SK-N-DZ (cell line): ENCODE measurements at places on chromosomes 7 and 10.

GRCh38 chr10:17181110-17181509 is 20.4 kb downstream of the TRDMT1 start:
- no peak for DNase-seq

- no peak for DNase-seq
Observed at GRCh38 chr10:35758076-35758475, 116.0 kb upstream of the FZD8 start.

GRCh38 chr7:22013711-22014110 is 68.0 kb upstream of the CDCA7L start:
- DNase-seq = no peak

- no peak for DNase-seq
Observed at GRCh38 chr10:91974960-91975359, 51.4 kb downstream of the BTAF1 start.

GRCh38 chr7:50641442-50642405 is 76.5 kb upstream of the DDC start:
- DNase-seq = peak; percentile 17

- DNase-seq = no peak
Observed at GRCh38 chr10:124632566-124632965, 111.6 kb downstream of the FAM53B start.

DNA sequence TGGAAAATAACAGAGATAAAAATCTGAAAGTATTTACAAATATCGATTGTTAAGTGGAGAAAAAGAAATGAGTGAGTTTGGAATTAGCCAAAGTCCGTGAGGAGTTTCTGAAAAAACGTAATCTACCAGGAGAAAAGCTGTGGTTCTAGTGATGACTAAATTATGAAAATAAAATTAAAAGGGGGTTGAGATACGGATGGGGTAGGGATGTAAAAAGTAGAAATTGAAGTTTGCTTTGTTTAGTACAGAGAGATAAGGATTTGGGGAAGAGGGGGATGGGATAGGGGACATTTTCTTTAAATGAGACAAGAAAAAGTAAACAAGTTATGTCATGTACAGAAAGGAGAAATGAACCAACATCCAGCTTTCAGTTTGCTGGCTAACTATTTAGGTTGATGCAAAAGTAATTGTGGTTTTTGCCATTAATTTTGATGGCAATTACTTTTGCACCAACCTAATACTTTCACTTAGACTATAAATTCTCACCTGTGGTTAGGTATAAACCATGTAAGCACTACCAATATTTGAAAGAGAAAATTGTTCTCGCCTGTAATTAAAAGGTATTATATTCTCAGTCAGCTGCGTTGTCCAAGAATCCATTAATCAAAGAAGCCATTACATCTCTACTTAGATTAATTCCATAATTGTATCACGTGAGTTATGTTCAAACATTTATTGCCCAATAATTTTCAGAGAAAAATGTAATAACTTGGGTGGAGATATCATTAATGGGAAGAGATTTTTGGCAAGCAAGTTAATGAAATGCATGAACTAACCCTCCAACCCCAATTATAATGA is 143.0 kb upstream of the NRP1 start:
- no peak for DNase-seq

DNA sequence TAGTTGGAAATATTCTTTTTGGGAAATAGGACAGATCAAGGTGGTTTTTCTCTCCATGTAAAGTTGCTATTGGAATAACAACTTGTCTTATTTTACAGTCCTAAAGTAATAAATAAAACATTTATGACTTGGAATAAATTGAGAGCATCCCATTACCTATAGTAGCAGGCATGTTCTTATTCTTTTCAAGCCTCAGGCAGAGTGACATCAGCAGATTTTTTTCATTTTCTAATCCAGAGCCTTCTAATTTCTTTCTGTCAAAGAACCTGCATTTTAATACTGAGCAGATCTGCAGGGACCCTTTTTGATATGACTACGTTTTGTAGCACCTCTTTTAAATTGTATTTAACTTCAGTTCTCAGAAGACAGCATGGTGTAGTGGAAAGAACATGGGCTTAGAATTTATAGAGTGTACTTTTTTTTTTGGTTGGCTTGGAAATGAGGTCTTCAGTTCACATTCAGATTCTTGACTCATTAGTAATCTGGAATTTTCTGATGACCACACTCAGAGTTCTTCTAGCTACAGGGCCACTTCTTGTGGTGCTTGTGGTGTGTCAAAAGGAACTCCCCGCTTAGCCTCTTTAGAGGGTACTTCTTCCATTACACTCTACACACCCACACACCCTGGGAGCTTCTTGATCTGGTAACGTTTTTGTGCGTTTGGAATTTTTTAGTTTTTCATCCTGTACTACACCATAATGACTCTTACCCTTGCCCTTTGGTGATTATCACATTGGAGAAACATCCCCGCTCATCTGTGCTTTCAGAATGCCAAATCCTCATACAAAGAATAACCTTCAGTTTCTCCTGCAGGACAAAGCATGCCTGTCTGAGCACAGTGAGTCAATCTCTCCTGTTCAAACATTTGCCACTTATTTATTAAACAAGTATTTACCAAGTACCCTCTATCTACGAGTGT is 34.6 kb downstream of the AGK start:
- no peak for DNase-seq

- no peak for DNase-seq
Observed at GRCh38 chr7:2638224-2638991, 6.6 kb downstream of the TTYH3 start.

- no peak for DNase-seq
Observed at GRCh38 chr7:138316421-138317043, 143.5 kb upstream of the TRIM24 start.

DNA sequence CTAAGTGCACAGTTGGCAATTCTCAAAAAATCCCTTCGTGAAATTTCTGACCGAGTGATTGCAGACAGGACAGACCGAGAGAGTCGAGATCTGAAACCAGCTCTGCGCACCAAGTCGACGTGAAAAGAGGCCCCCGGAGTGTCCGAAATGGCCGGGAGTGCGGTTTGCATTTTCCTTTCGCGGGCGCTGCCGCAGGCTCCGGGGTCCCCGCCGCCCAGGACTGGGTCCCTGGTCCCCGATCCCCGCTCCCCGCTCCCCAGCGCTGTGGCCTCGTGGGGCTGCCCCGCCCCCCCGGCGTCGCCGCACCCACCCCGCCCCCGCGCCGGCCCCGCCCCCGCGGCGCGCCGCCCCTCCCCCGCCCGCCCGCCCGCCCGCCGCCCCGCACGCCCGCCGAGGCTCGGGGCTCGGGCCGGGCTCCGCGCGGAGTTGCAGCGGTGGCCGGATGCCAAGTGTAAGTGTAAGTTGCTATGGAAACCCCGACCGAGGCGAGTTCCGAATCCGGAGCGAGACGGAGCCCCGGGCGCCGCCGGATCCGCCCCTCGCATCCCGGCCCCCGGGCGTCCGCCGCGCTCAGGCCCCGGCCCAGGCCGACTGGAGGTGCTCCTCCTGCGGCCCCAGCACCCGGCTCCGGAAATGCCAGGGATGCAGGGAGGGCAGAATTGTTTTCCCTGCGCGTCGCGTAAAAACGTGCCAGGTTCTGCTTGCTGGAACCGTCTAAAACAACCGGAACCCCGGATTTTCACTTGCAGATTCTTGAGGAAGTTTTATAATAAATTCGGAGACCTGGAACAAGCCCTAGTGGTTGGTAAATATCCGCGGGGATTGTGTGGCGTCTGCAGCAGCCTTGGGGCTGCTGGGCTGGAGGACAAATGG is 4.6 kb downstream of the BMI1 start:
- peak; percentile 60 for DNase-seq

GRCh38 chr10:125164421-125164820 is 4.1 kb upstream of the CTBP2 start:
- no peak for DNase-seq

GRCh38 chr10:90180886-90181691 is 479.7 kb downstream of the KIF20B start:
- peak; percentile 51 for DNase-seq

GRCh38 chr10:103814626-103815370 is 40.6 kb downstream of the SH3PXD2A start:
- no peak for DNase-seq

DNA sequence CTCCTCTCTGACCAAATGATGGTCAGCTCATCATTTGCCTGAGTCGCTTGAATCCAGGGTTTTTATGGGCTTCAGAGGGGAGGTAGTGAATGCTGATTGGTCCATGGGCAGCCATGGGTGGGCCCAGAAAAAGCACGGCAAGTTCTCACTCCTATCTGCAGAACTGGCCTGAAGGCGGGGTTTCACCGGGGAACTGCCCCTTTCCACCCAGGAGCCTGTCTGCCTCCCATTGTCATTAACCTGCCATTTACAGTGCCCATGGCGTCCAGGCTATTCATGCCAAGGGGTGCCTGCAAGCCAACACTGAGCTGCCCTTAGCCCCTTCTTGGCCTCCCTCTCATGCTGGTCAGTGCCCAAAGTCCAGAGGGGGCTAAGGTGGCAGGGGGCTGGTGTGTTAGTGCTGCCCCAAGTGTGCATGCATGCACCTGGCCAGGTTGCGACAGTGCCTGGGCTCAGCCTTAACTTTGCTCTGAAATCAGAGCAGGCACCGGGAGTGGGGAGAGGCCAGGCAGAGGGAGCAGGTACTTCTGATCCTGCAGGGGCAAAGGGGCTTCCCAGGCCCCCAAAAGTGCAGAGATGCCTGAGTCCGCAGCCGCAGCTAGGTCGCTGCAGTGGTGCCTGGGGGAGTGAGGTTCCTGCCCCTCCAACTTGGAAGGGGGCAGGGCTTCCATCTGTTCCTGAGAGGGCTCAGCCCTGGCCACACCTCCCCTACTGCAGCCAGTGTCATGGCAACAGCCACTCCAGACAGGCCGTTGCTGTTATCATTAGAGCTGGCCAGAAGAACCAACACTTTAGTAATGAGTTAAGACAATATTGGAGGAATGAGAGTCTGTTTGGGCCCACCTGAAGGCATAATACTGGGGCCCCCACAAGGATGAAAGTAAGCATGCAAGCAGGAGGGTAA is 561.6 kb downstream of the GRM8 start:
- DNase-seq = no peak

GRCh38 chr10:101123815-101124617 is 7.1 kb upstream of the TLX1 start:
- DNase-seq = no peak

- no peak for DNase-seq
Observed at GRCh38 chr10:106631016-106631702, 533.3 kb downstream of the SORCS1 start.

GRCh38 chr7:7795630-7796121 is 77.3 kb upstream of the RPA3 start:
- peak; percentile 51 for DNase-seq

DNA sequence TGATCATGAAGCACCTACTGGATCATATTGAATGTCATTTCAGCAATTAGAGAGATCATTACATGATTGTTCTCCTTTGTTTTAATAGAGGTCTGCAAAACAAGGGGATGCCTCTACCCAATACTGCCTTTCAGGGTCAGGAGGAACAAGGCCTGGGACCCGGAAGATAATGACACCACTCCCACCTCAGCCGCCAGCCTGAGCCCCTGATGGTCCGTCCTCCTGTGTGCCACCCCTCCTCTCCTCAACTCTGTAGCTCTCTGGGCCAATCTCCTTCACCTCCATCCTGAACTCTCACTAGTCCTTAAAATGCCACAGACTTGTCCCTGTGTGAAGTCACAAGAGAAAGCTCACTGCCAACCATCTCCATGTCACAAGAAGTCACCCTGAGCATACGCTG is 38.0 kb downstream of the KCNMA1 start:
- DNase-seq = no peak

DNA sequence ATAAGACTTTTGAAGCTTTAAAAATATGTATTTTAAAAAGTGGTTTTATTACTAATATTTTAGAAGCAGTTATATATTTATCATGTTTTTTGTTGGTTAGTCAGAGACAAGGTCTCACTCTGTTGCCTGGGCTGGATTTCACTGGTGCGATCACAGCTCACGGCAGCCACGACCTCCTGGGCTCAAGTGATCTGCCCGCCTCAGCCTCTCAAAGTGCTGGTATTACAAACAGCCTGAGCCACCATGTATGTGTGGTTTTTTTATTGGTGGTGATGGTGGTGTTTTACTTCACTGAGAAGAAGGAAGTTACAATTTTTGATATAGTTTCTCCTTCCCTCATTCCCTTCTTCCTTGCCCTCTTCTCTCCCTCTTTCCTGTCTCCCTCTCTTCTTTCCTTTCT is 13.4 kb downstream of the NHLRC2 start:
- no peak for DNase-seq

DNA sequence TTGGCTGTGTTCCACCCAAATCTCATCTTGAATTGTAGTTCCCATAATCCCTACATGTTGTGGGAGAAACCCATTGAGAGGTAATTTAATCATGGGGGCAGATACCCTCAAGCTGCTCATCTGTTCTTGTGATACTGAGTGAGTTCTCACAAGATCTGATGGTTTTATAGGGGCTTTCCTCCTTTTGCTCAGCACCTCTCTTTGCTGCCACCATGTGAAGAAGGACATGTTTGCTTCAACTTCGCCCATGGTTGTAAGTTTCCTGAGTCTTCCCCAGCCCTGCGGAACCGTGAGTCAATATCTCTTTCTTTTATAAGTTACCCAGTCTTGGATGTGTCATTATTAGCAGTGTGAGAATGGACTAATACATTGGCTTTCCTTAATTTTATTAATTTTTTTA is 527.8 kb downstream of the MDFIC start:
- no peak for DNase-seq

- DNase-seq = peak; percentile 89
Observed at GRCh38 chr10:95907456-95908253, at the start of gene CC2D2B. CC2D2B (plus strand) TSS chr10:95907975; CDS start chr10:95911324, 3,349 bp downstream.

- DNase-seq = no peak
Observed at GRCh38 chr10:112481602-112482001, 34.6 kb downstream of the VTI1A start.

GRCh38 chr10:84924131-84924530 is 595.7 kb downstream of the CCSER2 start:
- DNase-seq = no peak

GRCh38 chr10:67878133-67878532 is 6.3 kb upstream of the SIRT1 start:
- DNase-seq = no peak

- DNase-seq = no peak
Observed at GRCh38 chr10:78407966-78408365, 374.3 kb downstream of the RPS24 start.

DNA sequence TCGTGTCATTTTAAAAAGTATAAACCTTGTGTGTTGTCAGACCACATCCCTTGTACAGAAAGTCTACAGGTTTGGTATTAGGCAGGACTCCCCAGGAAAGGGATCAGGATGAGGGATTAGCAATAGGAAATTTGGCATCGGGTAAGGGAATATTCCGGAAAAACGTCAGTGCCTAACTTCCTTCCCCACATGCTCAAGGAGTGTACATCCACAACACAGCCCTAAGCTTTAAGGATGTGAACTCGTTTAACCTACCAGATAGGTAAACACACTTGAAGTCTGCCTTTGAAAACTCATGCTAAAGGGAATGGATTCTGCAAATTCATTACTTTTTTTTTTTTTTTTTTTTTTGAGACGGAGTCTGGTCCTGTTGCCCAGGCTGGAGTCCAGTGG is 194.9 kb downstream of the SKIDA1 start:
- no peak for DNase-seq

DNA sequence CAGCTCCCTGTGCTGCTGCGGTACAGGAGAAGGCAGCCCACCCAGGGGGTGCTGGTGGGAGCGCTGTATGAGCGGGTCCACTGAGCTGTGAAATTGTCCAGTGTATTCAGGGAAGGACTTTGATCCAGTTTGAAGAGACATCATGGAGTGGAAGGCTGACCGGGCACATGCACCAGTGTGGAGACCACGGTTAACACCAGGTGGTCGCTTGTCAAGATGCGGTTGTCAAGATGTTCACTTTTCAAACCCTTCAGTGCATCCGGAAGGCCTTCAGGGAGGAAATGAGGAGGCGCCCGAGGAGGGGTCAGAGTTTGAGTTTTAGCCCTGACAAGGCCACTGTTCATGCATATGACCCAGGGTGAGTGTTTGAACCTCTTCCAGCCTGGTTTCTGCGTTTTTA is 6.1 kb downstream of the DOCK1 start:
- DNase-seq = no peak
